CD4-positive, alpha-beta T cell treated with Interleukin-6 at 100 ng/mL for 8 hours (primary cell): ENCODE measurements at places on chromosomes 13 and 19.

GRCh38 chr19:57512845-57513244 is 13.1 kb downstream of the ZNF773 start:
- DNase-seq = no peak

DNA sequence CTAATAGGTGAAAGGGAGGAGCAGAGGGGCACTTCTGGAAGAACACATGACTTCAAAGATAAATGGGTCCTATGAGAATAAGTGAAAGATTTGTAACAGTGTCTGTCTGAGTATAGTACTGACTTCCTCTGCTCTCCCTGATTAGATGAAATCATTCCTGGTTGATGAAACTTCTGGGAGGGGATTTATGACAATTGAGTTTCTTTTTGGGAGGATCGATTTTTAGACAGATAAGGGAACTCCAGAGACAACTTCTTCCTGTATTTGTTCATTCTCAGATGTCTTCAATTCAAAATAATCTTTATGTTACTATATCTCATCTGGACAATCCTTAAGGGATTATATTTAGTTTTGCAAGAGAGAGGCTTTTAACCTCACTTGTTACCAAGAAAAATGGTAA is 20.0 kb downstream of the SETDB2 start:
- no peak for DNase-seq

DNA sequence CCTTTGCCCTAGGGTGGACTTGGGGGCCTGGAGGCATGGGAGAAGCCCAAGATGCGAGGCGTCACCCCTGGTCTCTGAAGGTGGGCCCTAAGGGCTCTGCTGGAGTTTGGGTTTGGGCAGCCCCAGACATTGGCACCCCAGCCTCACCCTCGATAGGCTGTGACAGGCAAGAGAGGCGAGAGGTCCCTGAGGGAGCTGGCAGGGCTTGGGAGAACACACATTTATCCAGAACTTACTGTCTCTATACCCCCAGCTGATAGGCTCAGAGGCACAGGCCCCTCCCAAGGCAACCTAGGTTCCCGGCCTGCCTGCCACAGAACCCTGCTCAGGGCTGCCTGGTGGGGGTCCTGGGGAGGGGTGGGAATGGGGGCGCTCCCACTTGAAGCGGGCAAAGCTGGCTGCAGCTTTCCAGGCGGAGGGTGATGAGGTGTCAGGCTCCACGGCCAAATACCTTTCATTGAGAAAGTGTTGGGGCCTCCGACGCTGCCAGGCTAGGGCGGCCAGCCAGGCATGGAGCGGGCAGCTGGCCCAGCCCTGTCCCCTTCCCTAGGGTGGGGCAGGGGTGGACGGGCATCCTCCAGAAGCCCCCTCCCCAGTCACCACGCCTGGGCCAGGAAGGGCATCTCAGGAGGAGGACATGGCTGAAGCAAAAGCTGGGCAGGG is 9.7 kb downstream of the CILP2 start:
- DNase-seq = no peak

DNA sequence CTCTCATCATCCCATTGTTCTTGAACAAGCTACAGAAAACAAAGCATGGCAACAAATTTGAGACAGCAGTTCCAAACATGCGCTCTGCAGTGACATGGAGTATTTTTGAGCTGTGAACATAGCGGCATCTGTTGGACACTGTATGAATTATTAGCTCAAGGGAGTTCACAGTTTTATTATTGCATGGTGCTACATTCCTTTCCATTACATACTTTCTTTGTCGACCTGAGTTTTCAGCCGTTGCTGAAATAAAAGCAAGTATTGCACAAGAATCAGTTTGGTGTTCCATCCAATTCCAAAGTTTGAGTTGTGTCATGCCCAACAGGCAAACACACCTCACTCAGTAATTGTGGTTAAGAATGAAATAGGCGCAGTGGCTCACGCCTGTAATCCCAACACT is 30.1 kb upstream of the METTL21C start:
- DNase-seq = no peak

DNA sequence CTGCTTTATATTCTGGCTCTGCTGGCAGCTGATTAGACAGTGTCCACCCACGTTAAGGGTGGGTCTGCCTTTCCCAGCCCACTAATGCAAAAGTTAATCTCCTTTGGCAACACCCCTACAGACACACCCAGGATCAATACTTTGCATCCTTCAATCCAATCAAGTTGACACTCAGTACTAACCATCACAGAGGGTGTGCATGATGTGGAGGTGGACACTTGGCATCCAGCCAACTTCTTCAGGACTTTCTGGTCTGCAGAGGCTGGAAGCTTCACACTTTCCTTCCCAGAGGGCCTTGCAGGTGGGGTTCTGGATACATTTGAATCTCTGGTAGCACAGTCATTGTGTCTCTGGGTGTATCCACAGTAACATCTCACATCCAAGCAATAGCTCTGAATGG is 18.9 kb upstream of the IGFL1 start:
- no peak for DNase-seq

GRCh38 chr19:16381756-16382401 is 57.3 kb downstream of the KLF2 start:
- no peak for DNase-seq
